NB4 (cell line): ENCODE measurements at places on chromosomes 1 and 21.
A peak's percentile ranks its signal among the peaks of the same experiment; 100 is the strongest.

DNA sequence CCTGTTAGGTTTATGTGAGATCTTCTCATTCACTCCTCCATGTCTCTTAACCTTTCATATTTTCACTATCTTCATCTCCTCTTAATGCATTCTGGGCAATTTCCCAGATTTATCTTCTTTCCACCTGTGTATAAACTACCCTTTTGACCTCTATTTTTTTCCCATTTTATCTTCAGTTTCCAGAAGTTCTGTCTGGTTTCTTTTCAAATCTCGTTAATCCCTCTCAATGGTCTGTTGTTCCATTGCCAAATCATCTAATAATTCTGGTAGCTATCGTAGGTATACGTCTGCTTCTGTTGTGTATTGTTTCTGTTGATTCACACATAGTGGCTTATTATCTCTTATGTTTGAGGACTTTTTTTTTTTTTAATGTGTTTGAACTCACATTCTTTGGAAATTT is 25.7 kb upstream of the HYI start:
- DNase-seq = no peak

DNA sequence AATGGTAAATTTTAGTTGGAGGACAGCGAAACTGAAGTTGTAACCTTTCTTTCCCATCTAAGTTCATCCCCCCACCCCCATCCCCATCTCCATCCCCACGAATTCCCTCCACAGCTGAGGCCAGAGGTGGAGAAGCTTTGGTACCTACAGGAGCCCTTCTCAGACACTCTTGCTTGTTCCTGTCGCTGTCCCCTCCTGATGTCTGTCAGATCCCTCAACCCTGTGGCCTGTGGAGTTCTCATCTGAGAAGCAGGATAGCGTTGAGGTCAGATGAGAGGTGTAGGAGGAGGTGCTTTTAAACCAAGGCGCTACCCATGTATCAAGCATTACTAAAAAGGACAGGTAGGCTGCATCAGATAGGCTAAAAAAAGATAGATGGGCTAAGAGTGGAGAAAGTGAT is 769 bp downstream of the NTPCR start:
- peak; percentile 50 for DNase-seq

GRCh38 chr1:173190101-173190936 is 16.8 kb downstream of the TNFSF4 start:
- DNase-seq = no peak

GRCh38 chr1:61389926-61390845 is 307.8 kb downstream of the NFIA start:
- no peak for DNase-seq

- no peak for DNase-seq
Observed at GRCh38 chr1:42942444-42942843, 16.2 kb downstream of the SLC2A1 start.
